GM03348 (cell line): ENCODE measurements at places on chromosomes 12 and 14.

DNA sequence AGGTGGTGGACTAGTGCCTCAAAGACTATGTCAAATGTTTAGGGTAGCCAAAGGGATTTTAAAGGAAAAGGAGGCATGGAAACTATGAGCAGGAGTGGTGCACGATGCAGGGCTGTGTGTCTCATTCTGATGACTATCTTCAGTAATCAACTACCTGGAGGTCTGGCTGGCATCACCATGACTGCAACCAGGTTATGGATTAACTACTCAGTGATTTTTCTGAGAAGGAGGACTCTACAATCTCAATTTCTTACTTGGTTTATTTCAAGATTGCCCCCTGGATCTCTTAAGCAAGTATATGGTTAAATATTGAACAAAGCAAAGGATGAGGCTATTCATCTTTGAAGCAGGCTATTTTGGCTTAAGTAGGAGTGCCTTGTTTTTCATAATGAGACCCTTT is 19.2 kb upstream of the EDDM3A start:
- no peak for DNase-seq

- no peak for DNase-seq
Observed at GRCh38 chr12:49365542-49365941, 1.7 kb upstream of the SPATS2 start.

- DNase-seq, result peak; percentile 91
Observed at GRCh38 chr14:89027097-89027740, 202.8 kb downstream of the TTC8 start.

DNA sequence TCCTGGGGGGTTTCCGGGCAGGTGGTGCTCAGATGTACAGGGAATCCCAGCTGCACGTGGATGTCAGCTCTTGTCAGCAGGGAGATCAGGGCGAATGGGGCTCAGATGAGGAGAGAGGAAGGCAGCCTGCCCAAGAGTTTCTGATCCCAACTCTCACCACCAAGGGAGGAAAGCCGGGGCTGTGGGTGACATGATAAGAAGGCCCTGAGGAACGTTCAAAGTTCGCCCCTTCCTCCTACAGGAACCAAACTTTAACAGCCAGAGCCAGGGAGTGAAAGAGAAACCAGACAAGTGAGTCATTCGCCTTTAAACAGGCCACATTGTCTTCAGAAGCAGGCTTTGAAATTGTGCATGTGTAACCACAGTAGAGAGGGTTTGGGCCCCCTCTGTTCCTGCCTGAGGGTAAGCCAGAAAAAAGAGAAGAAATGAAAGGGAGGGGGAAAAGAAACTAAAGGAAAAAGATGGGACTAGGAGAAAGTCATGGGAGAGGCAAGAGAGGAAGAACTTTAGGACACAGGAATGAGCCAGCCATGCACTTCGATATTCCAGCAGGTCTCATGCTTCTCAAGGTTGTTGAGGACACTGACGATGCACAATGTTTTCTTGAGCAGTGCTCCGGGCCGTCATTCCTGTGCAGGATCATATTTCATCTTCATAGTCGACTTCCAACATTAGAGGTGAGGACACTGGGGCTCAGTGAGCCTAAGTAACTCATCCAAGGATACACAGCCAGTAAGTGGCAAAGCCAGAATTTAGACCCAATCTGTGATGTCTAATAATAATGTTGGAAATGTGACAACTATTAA is 691.4 kb upstream of the TBX3 start:
- DNase-seq, result peak; percentile 72

- no peak for DNase-seq
Observed at GRCh38 chr12:52585066-52585465, 11.4 kb upstream of the KRT74 start.

GRCh38 chr14:92459950-92460421 is 53.6 kb upstream of the RIN3 start:
- no peak for DNase-seq

DNA sequence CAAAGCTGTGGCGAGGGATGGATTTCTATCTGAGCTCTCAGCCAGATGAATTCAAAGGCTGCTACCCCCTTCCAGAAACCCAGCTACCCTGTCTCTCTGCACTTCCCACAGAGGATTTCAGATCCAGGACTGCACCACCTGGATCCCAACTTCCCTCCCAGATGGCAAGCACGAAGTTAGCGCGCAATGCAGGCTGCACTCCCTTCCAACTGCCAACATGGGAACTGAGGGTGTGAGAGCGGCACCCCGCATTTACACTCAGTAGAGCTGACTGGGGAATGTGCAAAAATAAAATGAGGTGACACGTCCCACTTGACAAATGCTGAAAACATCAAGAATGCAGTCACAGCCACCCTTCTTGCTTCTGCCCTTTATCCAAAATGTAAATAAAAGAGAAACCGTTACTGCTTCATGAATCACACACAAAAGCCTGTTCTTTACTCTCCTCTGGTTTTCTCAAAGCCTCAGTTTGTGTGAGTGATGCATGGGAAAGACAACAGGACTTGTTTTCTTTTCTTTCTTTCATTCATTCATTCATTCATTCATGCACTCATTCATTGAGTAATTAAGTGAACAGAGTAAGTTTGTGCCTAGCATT is 85.7 kb downstream of the ITPK1 start:
- no peak for DNase-seq

DNA sequence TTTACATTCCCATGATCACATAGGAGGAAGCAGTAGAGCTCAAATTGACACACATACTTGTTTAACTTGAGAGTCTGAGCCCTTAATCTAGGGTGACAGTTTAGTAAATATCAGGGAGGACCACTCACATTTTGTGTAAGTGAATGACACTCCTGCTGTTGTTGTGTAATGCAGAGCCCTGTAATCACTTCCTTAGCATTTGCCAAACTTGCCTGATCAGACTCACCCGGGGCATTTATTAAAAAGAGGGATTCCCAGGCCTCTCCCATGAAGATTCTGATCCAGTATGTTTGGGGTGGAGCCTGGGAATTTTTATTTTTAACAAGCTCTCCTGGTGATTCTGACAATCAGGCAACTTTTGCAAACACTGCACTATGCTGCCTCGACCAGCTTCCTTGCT is 119.6 kb downstream of the NUAK1 start:
- no peak for DNase-seq

GRCh38 chr14:77133720-77134338 is 7.8 kb downstream of the ZDHHC22 start:
- DNase-seq, result peak; percentile 84

DNA sequence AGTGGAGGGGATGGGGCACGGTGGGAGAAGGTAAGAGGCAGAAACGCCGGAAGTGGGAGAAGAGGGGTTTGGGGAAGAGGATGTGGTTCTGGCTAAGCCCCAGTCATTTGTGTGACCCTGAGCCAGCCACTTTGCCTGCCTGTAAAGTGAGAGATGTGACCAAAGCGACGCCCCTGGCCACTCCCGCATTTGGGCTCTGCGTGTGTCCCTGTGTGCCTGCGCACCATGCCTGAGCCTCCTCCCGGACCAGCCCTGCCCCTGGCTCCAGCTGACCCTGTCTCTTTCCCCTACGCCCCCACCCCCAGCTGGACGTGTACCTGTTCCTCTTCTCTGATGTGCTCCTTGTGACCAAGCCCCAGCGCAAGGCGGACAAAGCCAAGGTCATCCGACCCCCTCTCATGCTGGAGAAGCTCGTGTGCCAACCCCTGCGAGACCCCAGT is 8.0 kb downstream of the PLEKHG6 start:
- no peak for DNase-seq

DNA sequence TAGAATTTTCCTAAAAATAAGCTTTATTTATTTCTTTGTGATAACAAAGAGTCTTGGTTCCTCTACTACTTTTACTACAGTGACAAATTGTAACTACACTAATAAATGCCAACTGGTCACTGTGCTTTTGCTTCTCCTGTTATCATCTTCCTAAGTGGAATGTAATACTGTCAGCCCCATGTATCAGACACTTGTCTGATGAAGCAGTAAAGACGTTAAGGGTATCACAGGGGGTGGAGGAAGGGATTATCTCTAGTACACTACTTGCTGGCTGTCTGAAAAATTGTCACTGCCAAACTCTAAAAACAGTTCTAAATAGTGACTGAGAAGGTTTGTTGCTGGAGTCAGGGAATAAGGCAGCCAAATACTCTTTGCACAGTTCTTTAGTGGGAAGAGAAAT is 11.3 kb downstream of the ASB8 start:
- no peak for DNase-seq

DNA sequence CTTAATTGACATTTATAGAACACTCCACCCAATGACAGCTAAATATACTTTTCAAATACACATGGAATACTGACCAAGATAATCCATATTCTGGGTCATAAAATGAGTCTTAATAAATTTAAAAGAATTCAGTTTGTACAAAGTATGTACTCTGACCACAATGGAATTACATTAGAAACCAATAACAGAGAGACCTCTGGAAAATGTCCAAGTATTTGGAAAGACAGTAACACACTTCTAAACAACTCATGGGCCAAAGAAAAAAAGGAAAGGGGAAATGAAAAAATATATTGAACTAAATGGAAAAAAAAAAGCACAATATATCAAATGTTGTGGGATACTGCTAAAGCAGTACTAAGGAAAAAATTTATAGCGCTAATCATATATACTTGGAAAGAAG is 52.0 kb downstream of the CRACR2A start:
- DNase-seq, result peak; percentile 13

GRCh38 chr12:108641446-108642268 is 8.0 kb upstream of the SELPLG start:
- DNase-seq, result no peak

GRCh38 chr14:65834812-65835211 is 422.3 kb downstream of the FUT8 start:
- no peak for DNase-seq

GRCh38 chr14:59026081-59026480 is 162.4 kb upstream of the DAAM1 start:
- DNase-seq, result no peak

- peak; percentile 17 for DNase-seq
Observed at GRCh38 chr12:94304566-94305061, 155.1 kb downstream of the CEP83 start.

DNA sequence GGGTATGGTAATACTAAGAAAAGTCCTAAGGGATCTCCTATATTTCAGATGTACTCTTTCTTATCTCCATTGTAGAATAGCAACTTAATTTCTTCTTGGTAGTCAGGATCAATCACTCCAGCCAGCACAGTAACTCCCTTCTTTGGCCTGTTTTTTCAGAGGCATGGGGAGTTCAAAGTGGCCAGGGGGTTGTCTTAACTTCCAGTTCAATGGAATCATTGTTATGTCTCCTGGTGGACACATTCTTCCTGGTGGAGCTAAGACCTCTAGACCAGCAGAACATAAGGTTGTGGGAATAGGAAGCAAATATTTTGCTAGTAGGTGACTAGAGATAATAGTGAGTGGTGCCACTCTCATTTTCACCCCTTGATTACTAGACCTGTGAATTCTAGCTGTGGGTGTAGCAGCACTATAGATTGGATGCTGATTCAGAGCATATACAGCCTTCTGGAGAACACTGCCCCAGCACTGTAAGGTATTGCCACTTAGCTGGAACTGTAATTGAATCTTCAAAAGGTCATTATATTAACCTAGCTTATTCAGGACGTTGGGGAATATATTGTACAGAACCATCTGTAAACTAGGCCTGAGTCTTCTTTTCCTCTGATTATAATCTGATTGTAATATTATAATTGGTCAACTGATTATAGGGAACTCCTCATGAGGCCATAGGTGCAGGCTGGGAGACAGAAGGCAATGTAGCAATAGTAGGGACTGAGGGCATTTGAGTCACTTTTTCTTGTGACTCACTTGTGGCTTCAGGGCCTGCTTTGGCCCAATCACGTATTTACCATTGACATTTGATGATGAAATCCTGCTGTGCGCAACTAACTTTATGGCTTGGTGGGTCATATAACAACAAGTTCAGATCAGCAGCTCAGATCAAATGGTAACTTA is 60.2 kb upstream of the ATP2B1 start:
- peak; percentile 59 for DNase-seq

DNA sequence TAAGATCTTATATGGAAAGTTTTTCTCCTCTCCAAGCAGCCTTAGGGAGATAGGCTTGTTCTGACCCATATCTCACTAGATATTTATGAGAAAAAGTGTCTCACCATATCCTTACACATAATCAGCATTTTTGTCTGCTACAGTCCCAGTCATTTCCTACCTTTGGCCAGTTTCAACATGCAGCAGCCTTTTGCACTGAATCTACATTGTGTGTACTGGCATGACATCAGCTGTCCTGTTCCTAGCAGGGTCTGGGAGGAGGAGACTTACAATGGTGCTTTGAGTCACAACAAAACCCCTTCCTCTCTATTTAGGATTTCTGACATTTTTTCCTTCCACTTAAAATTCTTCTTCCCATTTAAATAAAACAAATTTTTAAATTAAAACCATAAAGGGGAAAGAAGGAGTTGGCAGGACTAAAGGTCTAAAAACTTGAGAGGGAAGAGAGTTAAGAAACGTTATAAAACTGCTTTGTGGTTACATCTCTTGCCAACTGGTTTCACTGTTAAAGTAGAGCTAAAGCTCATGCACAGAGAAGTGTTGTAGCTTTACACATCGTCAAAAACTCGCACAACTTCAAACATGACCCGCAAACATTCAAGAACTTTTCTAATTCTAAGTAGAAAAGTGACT is 53.3 kb upstream of the CERS5 start:
- DNase-seq, result peak; percentile 39

DNA sequence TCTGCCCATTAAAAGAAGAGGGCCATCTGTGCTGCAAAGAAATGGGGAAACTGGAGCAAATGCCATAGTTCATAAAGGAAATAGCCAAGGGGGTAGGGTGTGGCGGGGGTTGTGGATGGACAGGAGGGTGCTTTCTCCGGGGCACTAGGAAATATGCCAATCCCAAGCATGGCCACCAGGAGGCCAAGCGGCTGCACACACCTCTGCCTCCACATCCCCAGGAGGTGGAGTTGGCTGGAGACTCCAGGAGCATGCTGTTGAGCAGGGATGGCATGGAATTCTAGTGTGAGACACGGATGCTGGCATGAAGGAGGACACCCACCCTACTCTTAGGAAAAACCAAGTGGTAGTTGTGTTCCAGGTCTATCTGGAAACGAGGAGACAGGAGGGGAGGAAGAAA is 25.2 kb downstream of the NID2 start:
- DNase-seq, result peak; percentile 23

DNA sequence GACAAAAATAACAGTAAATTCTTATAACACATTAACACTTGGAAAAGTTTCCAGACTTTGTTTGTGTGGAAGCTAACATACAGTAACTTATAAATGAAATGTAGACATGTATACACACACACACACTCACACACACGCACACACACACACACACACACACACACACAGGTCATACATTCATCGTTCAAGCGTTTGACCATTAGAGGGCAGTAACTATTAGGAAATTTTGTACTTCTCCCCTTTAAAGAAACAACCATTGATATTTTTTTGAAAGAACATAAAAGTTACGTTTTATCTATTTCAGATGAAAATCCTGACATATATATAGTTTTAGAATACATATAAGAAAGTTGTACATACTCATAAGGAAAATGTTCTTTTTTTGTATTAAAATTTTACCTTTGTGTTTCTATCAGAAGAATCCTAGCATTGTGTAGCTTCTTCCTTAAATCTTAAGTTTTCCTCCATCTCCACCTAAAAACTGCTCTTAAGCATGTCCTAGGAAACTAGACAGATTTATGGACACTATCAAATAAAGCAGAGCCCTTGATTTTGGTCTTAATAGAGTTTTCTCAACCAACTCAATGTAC is 29.0 kb downstream of the PTPRQ start:
- peak; percentile 34 for DNase-seq
